Pancreas (tissue), 10 donors: ENCODE measurements at places on chromosomes 1 and 21. TPM values are rescaled to one million over a fixed set of nuclear protein-coding genes. Genes with fewer than 3 reads are reported as not detected.

PSMB4 gene
- polyA plus RNA-seq: 172 TPM

CYP4Z1 gene
- polyA plus RNA-seq: 0.30 TPM

- H3K27me3 ChIP-seq: no peaks in the 10 kb centered on the region
- DNase-seq: no peak
- H3K4me3 ChIP-seq: no peak overlapping the region
- no peak overlapping the region for H3K27ac ChIP-seq
Measured at GRCh38 chr1:41102653-41103052, 81.1 kb upstream of the SLFNL1 start.

CFH gene
- polyA plus RNA-seq: 8.5 TPM

DNA sequence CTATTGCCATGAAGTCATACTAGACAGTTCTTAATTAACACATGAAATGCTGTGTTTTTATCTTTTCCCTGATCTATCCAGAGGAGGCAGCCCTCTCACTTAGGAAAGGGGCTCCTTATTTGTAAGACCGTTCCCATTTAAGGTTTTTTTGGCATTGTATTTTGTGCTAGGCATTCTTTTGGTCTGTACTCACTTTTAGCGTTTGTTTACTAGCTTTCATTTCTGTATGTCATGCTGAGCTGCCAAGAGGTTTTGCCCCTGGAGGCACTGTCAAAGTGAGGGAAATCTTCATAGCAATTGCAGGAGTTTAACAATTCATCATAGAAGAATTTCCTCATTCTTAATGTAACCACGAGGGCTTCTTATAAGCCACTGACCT lies 59.5 kb downstream of the MTR start:
- no peak overlapping the region for H3K4me3 ChIP-seq
- no peaks in the 10 kb centered on the region for H3K27me3 ChIP-seq
- no peaks in the 10 kb centered on the region for H3K4me1 ChIP-seq
- peaks cover 32% of the 10 kb centered on the region for H3K36me3 ChIP-seq
- no peak for DNase-seq
- H3K27ac ChIP-seq: no peak overlapping the region

GRCh38 chr1:54323324-54323739 lies 82.9 kb downstream of the SSBP3 start:
- H3K36me3 ChIP-seq: no peaks in the 10 kb centered on the region
- H3K27ac ChIP-seq: no peak overlapping the region
- peaks cover 6% of the 10 kb centered on the region for H3K4me1 ChIP-seq
- no peak for DNase-seq

GRCh38 chr1:22971161-22971560 lies 1.5 kb downstream of the LACTBL1 start:
- no peak overlapping the region for H3K27ac ChIP-seq
- H3K4me1 ChIP-seq: no peaks in the 10 kb centered on the region
- DNase-seq: no peak
- H3K27me3 ChIP-seq: no peaks in the 10 kb centered on the region
- no peaks in the 10 kb centered on the region for H3K36me3 ChIP-seq

GRCh38 chr1:156153362-156153761 lies at the start of gene SEMA4A:
TSS of gene SEMA4A (plus strand) at chr1:156153585. CDS start at chr1:156154579, 994 bp downstream.
- H3K4me1 ChIP-seq: no peaks in the 10 kb centered on the region
- no peak for DNase-seq
- no peaks in the 10 kb centered on the region for H3K27me3 ChIP-seq
- peak within 1 kb of the TSS; percentile 28 for H3K27ac ChIP-seq
- no peak within 1 kb of the TSS for H3K4me3 ChIP-seq
- H3K36me3 ChIP-seq: no peaks in the 10 kb centered on the region

DNA sequence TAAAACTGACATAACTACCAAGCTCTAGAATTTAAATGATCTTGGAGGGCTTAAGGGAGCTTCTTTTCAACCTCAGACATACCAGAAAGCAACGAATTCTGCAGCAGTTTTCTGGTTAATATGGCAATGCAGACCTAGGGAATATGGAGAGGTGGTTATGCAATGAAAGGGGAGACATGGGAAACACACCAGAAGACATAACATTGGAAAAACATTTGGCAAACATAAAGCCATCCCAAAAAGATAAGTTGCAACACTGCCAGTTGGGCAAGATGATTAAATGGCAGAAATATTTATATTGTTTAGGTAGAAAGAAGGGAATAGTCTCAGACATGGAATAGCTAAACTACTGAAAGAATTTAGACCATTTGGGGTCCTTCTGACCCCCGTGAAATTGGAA lies 104.5 kb downstream of the KCNJ6 start:
- no peaks in the 10 kb centered on the region for H3K36me3 ChIP-seq
- no peaks in the 10 kb centered on the region for H3K4me1 ChIP-seq
- peaks cover 5% of the 10 kb centered on the region for H3K27me3 ChIP-seq

DNA sequence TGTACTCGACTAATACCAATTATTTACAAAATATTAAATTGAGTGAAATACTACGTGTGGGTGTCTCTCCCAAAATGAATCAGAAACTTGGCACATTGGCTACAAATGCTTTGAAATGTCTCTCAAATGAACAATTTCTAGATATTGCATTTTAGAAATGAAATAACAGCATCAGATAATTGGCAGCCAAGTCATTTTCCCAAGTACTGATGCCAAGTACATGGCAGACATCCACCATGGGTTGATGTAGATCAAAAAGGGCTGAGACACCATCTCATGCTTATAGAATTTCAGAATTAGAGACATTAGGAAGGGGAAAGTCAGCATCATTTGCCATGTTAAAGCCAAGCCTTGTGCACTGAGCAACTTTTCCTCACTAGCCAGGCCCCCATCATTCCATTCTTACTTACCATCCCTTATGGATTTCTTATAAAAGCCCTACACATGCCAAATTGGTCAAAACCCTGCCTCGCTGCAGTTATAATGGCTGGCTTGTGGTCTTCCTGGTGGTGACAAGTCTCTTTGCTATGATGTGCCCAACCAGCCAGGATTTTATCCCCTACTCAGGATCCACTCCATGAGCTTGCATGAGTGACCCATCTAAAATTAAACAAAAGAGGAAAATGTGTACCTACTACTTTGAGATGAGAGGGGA lies 73.1 kb downstream of the GREM2 start:
- H3K36me3 ChIP-seq: no peaks in the 10 kb centered on the region
- no peak overlapping the region for H3K4me3 ChIP-seq
- no peak overlapping the region for H3K27ac ChIP-seq

SAMD11 gene
- 23.7 TPM for polyA plus RNA-seq

GRCh38 chr1:198524556-198524955 lies 15.9 kb downstream of the ATP6V1G3 start:
- no peak for DNase-seq
- no peaks in the 10 kb centered on the region for H3K27me3 ChIP-seq
- H3K36me3 ChIP-seq: no peaks in the 10 kb centered on the region

- H3K4me1 ChIP-seq: no peaks in the 10 kb centered on the region
- H3K4me3 ChIP-seq: no peak overlapping the region
- no peaks in the 10 kb centered on the region for H3K27me3 ChIP-seq
- DNase-seq: no peak
- no peak overlapping the region for H3K27ac ChIP-seq
Measured at GRCh38 chr1:29602203-29602602, 365.9 kb downstream of the PTPRU start.

GRCh38 chr1:173411835-173412742 lies 65.0 kb upstream of the PRDX6 start:
- H3K27ac ChIP-seq: no peak overlapping the region
- H3K27me3 ChIP-seq: no peaks in the 10 kb centered on the region
- no peaks in the 10 kb centered on the region for H3K36me3 ChIP-seq
- H3K4me3 ChIP-seq: no peak overlapping the region
- no peak for DNase-seq

DNA sequence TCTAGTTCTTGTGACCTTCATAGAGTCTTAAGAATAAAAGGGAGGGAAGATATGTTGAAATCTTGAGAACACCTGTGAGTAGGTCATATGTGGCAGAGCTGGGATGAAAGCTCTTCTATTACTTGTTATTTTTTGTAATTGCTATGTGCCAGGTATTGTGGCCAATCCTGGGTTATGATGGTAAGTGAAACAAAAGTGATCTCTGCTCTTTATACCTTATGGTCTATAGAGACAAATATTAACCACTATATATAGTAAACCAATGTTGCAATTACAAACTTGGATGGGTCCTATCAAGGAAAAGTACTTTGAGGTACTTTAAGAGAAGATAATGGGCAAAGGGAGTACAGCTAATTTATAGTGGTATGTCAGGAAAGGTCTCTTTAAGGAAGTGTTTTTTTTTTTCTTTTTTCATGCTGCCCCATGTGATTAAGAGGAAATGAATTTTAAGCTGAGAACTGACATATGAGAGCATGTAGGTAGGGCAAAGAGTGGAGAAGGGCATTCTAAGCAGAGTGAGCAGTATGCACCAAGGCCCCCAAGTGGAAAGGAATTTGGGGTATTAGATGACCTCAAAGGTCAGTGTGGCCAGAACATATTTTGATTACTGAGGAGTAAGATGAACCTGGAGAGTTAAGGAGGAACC lies 43.3 kb downstream of the POU2F1 start:
- H3K27me3 ChIP-seq: no peaks in the 10 kb centered on the region
- H3K27ac ChIP-seq: no peak overlapping the region
- DNase-seq: no peak
- H3K4me3 ChIP-seq: no peak overlapping the region
- H3K4me1 ChIP-seq: no peaks in the 10 kb centered on the region

MAB21L3 gene
- polyA plus RNA-seq: not detected

- H3K27ac ChIP-seq: no peak overlapping the region
- no peak overlapping the region for H3K4me3 ChIP-seq
- H3K4me1 ChIP-seq: no peaks in the 10 kb centered on the region
- H3K27me3 ChIP-seq: no peaks in the 10 kb centered on the region
- no peaks in the 10 kb centered on the region for H3K36me3 ChIP-seq
Measured at GRCh38 chr1:66413838-66414175, 120.1 kb upstream of the SGIP1 start.

DNA sequence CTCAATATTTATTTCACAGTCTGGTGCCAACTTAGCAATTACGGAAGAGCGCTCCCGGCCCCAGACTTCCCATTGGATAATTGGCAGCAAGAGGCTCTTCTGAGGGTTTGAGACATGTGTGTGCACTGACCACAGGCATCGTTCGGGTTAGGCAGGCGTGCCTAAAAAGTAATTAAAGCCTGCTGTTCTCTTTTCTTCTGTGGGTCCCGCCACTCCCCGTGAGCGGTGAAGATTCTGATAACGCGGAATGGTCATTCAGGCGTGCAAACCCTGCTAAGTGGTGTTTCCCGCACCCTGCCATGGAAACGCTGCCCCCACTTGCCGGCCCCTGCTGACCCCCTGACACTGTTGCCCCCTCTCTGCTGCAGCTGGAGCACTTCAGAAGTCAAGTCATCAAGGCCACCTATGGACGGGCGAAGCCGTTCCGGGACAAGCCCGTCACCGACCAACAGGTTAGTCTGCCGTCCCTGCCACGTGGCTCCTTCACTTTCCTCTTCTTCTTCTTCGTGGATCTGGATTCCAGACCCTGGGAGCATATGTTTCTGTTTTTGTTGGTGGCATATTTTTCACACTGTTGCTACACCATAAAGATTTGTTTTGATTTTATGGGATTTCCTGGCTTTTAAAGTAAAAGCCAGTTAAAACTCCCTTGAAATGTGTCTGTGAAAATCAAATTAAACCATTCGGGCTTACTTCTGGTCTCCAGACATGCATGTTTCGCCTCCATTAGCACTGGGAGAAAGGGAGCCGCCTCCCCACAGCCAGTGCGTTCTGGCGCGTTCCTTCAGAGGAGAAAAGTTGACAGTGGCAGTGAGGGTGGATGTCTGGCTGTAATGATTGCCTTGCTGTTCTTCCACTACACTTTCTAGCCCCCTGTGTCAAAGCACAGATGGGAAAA lies 79.9 kb downstream of the FHAD1 start:
- no peaks in the 10 kb centered on the region for H3K36me3 ChIP-seq
- H3K4me3 ChIP-seq: no peak overlapping the region
- no peak for DNase-seq
- no peak overlapping the region for H3K27ac ChIP-seq
- peaks cover 15% of the 10 kb centered on the region for H3K4me1 ChIP-seq

KCNT2 gene
- polyA plus RNA-seq: 0.23 TPM

CTH gene
- 4.8 TPM for polyA plus RNA-seq

GRCh38 chr1:101474039-101474665 lies 237.3 kb downstream of the S1PR1 start:
- no peak for DNase-seq
- no peak overlapping the region for H3K4me3 ChIP-seq
- no peaks in the 10 kb centered on the region for H3K36me3 ChIP-seq
- H3K4me1 ChIP-seq: no peaks in the 10 kb centered on the region
- no peaks in the 10 kb centered on the region for H3K27me3 ChIP-seq

VCAM1 gene
- 8.4 TPM for polyA plus RNA-seq

ACBD3 gene
- polyA plus RNA-seq: 12.8 TPM

BRINP3 gene
- polyA plus RNA-seq: not detected

GRCh38 chr1:182032251-182032650 lies 29.3 kb downstream of the ZNF648 start:
- H3K4me1 ChIP-seq: no peaks in the 10 kb centered on the region
- H3K36me3 ChIP-seq: no peaks in the 10 kb centered on the region
- no peaks in the 10 kb centered on the region for H3K27me3 ChIP-seq
- no peak overlapping the region for H3K27ac ChIP-seq
- no peak for DNase-seq

TRPM2 gene
- polyA plus RNA-seq: 4.0 TPM

GRCh38 chr1:16164213-16165072 lies 8.6 kb upstream of the EPHA2 start:
- H3K27me3 ChIP-seq: no peaks in the 10 kb centered on the region
- no peak for DNase-seq
- no peaks in the 10 kb centered on the region for H3K36me3 ChIP-seq
- no peak overlapping the region for H3K4me3 ChIP-seq
- peak overlapping the region; percentile 17 for H3K27ac ChIP-seq
- no peaks in the 10 kb centered on the region for H3K4me1 ChIP-seq

OLIG1 gene
- polyA plus RNA-seq: 0.09 TPM

PROX1 gene
- polyA plus RNA-seq: 8.4 TPM

DNA sequence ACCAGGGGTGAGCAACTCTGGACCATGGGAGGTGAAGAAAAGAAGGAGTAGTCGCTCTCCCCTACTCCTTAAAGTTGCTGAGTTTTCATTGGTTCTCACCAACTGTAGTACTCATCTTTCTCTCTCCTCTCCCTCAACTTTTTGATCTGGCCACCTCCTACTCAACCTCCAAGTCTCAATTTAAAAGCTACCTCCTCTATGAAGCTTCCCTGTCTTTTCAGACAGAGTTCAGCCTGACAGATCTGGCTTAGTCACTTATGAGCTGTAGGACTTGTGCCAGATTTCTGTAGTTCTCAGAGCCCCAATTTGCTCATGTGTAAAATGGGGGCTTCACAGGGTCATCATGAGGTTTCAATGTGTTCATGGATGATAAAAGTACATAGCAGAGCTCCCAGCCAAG lies 34.5 kb upstream of the HTR1D start:
- H3K4me1 ChIP-seq: no peaks in the 10 kb centered on the region
- H3K27me3 ChIP-seq: no peaks in the 10 kb centered on the region
- H3K36me3 ChIP-seq: no peaks in the 10 kb centered on the region
- H3K27ac ChIP-seq: no peak overlapping the region
- DNase-seq: no peak
